SIG-M5 (cell line): ENCODE measurements at places on chromosomes 12 and 14.

- no peak for DNase-seq
Observed at GRCh38 chr12:56042843-56043242, 1.1 kb downstream of the RPS26 start.

GRCh38 chr12:120620624-120621023 lies 19.8 kb upstream of the CABP1 start:
- DNase-seq, result no peak

DNA sequence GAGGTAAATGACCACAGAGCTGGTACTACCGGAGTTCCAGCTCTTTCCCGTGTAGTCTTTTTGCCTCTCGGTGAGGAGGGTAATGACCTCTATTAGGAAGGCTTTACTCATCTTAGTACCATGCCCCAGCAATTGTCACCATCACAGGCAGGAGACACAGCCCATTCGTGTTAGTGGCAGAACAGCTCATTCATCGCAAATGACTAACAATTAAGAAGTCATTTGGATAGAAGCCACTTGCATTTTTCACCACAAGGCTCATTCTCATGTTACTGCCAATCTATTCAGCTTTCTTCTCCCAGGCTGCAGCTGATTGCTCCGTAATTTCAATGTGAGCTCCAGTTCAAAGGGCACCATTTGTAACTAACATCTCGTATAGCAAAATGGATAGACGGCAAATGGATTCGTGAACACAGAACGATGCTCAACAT lies 718.8 kb upstream of the TMEM132C start:
- no peak for DNase-seq

DNA sequence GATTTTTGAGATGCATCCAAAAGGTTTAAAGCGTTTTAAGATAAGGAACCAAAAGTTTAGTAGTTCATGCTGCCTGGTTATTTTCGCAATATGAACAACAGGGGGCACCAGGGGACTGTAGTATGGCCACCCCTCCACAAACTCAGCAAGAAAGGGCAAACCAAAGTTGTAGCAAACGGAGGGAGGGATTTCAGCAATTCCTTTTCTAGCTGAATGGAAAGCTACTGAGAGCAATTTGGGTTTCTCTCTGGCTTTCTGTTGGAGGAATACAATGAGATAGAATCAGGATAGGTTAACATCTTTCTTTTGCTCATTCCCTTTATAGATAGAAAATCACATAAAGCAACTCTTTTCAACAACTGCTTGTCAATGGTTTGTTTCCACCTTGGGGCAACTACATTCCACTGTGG lies 62.5 kb downstream of the DRAM1 start:
- peak; percentile 8 for DNase-seq

DNA sequence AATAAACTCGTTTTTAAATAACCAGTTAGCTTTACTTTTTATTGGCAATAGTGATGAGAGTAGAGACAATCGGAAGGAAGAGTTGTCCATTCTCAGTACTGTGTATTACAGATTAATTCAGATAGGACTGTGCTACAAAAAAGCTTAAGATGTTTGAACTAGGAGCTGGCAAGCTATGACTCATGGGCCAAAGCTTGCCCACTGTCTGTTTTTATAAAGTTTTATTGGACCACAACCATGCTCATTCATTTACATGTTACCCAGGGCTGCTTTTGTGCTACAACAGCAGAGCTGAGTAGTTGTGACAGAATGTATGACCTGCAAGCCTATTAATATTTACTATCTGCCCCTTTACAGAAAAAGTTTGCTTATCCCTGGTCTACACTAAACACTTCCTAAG lies 19.4 kb downstream of the GNS start:
- DNase-seq, result no peak

- DNase-seq, result no peak
Observed at GRCh38 chr12:68327896-68328295, 4.3 kb downstream of the MDM1 start.

- DNase-seq, result no peak
Observed at GRCh38 chr14:100282766-100283419, 23.4 kb downstream of the SLC25A29 start.

- no peak for DNase-seq
Observed at GRCh38 chr12:120984351-120984898, 6.1 kb downstream of the HNF1A start.

GRCh38 chr12:123954647-123955350 lies 17.8 kb downstream of the CCDC92 start:
- DNase-seq, result no peak

GRCh38 chr12:13744561-13744960 lies 236.8 kb downstream of the GRIN2B start:
- no peak for DNase-seq

DNA sequence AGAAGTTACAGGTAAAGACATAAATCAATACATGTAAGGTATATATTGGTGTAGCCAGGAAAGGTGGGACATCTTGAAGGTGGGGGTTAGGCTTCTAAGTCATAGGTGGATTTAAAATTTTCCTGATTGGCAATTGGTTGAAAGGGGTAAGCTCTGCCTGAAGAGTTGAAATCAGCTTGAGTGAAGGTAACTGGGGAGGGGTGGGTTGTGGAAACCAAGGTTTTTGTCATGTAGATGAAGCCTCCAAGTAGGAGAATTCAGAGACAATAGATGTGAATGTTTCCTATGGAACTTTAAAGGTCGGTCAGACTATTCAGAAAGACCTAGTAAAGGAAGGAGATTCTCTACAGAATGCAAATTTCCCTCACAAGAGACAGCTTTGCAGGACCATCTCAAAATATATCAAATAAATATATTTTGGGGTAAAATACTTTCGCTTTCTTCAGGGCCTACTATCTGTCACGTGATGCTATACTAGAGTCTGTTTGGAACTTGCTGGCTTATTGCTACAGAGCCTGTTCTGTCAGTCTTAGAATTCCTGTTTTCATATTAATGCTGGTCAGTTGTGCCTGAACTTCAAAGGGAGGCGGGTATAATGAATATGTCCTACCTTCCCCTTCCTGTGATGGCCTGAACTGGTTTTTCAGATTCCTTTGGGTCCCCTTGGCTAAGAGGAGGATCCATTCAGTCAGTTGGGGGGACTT lies 20.6 kb upstream of the SPATA7 start:
- DNase-seq, result no peak

DNA sequence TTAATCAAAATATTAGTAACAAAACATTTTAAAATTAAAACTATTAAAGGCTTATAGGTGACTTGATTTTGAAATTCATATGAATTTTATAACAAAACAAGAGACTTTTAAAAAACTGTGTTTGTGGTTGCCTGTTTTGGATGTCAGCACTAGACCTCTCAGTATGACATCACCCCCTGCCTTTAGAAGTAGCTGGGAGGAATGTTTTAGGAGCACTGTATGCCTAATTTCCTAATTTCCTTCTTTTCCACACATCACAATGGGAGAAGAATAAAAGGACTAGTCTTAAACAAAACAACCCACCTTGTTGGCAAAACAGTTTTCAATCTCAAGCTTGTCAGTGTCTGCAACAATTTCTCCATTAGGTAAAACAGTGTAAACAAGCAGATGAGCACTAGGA lies 48.1 kb upstream of the PZP start:
- DNase-seq, result no peak

GRCh38 chr14:49418789-49419188 lies 167.4 kb downstream of the RPS29 start:
- DNase-seq, result no peak

GRCh38 chr12:29039013-29039412 lies 110.1 kb upstream of the FAR2 start:
- no peak for DNase-seq

- DNase-seq, result no peak
Observed at GRCh38 chr14:91317381-91318308, 73.1 kb upstream of the GPR68 start.

- DNase-seq, result no peak
Observed at GRCh38 chr14:71600309-71600708, 331.9 kb upstream of the RGS6 start.

DNA sequence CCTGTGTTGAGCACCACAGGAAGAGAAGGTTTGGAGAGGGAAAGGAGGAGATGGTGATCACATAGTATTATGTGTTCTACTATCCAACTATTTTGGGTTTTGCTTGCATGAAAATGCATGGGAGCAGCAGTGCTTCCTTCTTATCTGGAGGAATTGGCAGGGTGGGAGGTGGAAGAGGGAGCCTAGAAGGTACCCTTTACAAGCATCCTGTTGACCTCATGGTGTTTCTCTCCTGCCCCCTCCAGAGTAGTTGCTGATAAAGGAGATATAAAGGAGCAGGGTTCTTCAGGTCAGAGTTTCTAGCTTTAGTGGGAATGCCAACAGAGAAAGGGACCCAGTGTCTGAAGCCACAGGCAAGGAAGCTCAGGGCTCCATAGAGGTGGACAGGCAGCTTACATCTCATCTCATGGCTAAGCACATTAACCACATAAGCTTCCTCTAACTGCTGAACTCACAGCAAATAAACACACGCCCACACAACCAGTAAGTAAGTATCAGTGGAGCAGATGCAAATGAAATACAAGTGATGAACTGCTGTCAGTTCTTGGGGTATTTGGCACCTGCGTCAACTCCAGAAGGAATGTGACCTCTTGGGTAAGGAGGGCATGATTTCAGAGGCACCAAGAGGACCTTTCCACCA lies 174.2 kb upstream of the SLC38A2 start:
- no peak for DNase-seq

DNA sequence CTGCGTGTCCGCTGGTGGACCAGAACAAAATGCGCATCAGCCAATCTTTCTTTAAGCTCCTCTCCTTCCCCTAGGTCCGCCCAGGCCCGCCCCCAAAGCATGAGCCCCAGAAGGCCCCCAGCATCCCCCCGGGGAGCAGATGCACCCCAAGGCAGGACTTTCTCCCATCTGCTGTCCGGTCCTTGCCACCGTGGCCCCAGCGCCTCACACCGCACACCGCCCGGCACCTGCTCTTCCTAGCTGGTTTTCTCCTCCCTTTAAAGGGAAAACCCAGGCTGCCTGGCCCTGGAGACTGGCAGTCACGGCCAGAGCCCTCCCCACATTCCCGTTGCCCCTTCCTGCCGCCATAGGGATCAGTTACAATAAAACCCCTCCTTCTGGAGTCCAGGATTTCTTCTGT lies 30.2 kb downstream of the RIMBP2 start:
- no peak for DNase-seq

DNA sequence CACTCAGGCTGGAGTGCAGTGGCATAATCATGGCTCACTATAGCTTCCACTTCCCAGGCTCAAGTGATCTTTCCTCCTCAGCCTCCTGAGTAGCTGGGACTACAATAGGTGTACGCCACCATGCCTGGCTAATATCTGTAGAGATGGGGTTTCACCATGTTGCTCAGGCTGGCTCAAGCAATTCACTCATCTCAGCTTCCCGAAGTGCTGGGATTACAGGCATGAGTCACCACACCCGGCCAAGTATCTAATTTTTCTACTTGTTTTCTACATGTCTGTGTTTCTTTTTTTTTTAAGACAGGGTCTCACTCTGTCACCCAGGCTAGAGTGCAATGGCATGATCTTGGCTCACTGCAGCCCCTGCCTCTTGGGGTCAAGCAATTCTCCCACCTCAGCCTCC lies 119.7 kb upstream of the MED13L start:
- DNase-seq, result no peak

GRCh38 chr14:61368781-61369453 lies 47.5 kb downstream of the PRKCH start:
- DNase-seq, result no peak

- no peak for DNase-seq
Observed at GRCh38 chr14:65208548-65208947, 106.2 kb upstream of the MAX start.

- no peak for DNase-seq
Observed at GRCh38 chr14:64879635-64880220, at the start of gene SPTB. TSS of gene SPTB (minus strand) at chr14:64879907. CDS start at chr14:64823094, 56,813 bp downstream.

GRCh38 chr12:12774791-12775190 lies 10.7 kb upstream of the APOLD1 start:
- DNase-seq, result no peak

- no peak for DNase-seq
Observed at GRCh38 chr14:64550621-64551333, 1.0 kb downstream of the PPP1R36 start.

DNA sequence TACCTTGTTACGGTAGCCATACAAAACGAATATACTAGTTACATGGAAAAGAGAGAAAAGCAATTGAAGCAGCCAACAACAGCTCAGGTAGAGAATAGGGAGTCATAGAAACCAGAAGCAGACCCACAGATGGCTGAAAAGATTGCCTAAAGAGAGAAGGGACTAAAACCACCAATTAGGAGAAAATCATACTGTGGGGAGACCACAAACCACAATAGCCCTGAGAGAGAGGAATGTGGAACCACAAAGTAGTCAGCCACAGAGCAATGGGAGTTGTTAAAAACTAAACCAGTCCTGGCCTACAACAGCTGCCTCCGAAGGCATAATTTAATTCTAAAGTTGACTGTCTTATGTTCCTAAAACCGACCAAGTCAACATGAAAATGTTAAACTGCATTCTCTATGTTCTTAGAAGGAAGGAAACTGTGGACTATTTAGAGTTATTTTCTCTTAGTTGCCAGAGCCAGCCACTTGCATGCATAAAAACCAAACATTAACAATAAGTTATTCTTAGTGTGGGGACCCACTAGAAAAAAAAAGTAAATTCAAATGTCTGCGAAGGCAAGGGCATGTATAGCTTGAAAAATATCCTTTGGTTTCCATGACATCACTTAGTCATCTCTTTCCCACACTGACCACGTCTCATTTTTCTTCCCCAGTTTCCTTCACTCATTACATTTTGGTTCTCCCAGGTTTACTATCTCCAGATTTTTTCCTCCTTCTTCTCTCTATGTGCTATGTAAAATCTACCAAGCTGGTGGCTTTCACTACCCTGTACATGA lies 398.1 kb downstream of the NOVA1 start:
- DNase-seq, result no peak

DNA sequence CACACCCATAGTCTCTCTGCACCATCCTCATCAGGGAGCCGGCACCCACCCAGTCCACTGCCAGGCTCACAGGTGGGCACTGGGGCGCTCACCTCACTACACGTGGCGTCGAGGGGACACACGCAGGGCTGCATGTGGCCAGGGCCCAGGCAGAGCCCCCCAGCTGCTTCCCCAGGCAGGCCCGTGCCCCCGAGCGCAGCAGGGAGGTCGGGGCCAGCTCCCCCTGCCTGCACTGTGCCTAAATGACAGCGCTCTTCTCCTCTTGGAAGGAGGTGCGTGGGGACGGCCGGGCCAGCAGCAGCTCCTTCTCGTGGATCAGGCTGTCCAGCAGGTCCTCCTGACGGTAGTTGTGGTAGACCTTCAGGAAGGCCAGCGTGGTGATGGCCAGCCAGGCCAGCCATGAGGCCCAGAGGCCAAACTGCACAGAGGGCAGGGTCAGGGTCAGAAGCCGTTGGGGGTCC lies 11.3 kb downstream of the TMEM179 start:
- DNase-seq, result no peak

- DNase-seq, result no peak
Observed at GRCh38 chr14:80208461-80208860, 2.8 kb downstream of the DIO2 start.

DNA sequence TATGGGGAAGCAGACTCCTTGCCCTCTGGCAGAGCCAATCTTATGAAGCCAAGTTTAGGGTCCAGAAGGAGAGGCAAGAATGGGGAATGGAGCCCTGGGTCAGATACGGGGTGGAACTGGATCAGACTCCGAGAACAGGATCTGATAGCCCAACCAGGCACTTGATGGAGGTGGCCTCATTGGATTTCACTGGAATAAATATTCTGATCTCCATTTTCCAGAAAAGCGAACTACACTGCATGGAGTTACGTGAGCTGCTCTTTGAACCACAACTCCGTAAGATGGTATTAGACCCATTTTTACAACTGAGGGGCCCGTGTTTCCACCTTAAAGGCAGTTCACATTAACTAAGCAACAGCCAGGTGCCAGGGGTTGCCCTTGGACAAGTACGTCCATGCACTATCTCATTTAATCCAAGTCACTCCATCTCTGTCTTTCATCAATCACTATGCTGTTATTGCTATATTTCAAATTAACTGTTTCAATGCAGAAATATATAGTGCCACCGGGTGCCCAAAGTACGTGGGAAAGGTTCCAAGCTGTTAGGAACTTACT lies 155.2 kb downstream of the BCL11B start:
- DNase-seq, result no peak
